Activated naive CD8-positive, alpha-beta T cell treated with anti-CD3 and anti-CD28 coated beads, Interleukin-2, amount 10 ng/mL, durations not matched to agents 7 days and 5 days (primary cell): ENCODE measurements at places on chromosomes 11 and 22. TPM values are rescaled to one million over a fixed set of nuclear protein-coding genes. Genes with fewer than 3 reads are reported as not detected.

GNAZ gene
- 0.22 TPM for total RNA-seq

DNA sequence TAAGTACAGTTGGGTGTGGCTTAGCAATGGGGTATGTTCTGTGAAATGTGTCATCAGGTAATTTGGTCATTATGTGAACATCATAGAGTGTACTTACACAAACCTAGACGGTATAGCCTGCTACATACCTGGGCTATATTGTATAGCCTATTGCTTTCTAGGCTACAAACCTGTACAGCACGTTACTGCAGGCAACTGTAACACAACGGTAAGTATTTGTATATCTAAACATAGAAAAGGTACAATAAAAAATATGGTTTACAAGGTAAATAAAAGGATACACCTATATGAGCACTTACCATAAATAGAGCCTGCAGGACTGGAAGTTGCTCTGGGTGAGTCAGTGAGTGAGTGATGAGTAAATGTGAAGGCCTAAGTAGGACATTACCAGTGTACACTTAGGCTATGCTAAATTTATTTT lies 73.1 kb upstream of the GDPD4 start:
- H3K27ac ChIP-seq: no peak overlapping the region
- no peak for DNase-seq
- H3K27me3 ChIP-seq: no peaks in the 10 kb centered on the region

DNA sequence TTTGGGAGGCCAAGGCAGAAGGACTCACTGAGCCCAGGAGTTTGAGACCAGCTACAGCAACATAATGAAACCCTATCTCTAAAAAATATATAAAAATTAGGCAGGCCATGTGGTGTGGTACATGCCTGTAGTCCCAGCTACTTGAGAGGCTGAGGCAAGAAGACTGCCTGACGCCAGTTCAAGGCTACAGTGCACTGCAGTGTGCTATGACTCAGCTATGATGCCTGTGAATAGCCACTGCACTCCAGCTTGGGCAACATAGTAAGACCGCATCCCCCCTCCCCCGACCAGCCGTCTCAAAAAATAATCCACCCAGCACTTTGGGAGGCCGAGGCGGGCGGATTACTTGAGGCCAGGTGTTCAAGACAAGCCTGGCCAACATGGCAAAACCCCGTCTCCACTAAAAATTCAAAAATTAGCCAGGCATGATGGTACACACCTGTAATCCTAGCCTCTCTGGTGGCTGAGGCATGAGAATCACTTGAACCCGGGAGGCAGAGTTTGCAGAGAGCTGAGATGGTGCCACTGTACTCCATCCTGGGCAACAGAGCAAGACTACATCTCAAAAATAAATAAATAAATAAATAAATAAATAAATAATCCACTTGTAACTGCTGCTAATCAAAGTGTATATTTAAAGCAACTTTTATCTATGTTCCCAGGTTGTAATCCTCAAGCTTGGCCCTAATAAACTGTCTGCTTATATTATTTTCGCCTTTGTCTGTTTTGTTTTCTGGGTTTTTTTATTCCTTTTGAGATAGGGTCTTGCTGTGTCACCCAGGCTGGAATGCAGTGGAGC lies 7.8 kb downstream of the HPS5 start:
- H3K4me3 ChIP-seq: no peak overlapping the region
- H3K36me3 ChIP-seq: peaks cover 10% of the 10 kb centered on the region
- no peak overlapping the region for H3K27ac ChIP-seq
- no peaks in the 10 kb centered on the region for H3K27me3 ChIP-seq
- DNase-seq: no peak

GRCh38 chr11:44978274-44978960 lies 27.7 kb upstream of the TP53I11 start:
- no peaks in the 10 kb centered on the region for H3K27me3 ChIP-seq
- no peaks in the 10 kb centered on the region for H3K36me3 ChIP-seq
- no peak overlapping the region for H3K4me3 ChIP-seq
- no peak overlapping the region for H3K27ac ChIP-seq
- peaks cover 15% of the 10 kb centered on the region for H3K4me1 ChIP-seq

DNA sequence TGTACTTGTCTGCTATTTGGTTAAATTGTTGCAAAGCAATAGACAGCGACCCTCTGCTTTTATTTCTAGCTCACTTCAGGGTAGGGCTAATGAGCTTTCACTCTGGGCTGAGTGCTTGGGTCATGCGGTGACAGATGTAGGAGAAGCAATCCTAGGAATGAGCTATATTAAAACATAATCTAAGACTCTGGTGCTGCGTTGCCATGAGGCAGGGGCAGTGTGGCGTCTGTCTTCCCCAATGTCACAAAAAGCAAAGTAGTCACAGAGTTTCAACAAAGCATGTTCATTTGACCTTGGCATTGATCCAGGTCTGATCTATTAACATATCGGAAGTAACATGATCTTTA lies 55.5 kb upstream of the GRAMD1B start:
- no peak overlapping the region for H3K27ac ChIP-seq
- peaks cover 25% of the 10 kb centered on the region for H3K4me1 ChIP-seq
- no peak overlapping the region for H3K4me3 ChIP-seq
